Activated CD8-positive, alpha-beta memory T cell treated with anti-CD3 and anti-CD28 coated beads, Interleukin-2, amount 10 ng/mL, durations not matched to agents 7 days and 5 days (primary cell): ENCODE measurements at places on chromosomes 7 and 10. TPM values are rescaled to one million over a fixed set of nuclear protein-coding genes. Genes with fewer than 3 reads are reported as not detected.
A peak's percentile ranks its signal among the peaks of the same experiment; 100 is the strongest.

Gene ERVW-1
- not detected for total RNA-seq

DNA sequence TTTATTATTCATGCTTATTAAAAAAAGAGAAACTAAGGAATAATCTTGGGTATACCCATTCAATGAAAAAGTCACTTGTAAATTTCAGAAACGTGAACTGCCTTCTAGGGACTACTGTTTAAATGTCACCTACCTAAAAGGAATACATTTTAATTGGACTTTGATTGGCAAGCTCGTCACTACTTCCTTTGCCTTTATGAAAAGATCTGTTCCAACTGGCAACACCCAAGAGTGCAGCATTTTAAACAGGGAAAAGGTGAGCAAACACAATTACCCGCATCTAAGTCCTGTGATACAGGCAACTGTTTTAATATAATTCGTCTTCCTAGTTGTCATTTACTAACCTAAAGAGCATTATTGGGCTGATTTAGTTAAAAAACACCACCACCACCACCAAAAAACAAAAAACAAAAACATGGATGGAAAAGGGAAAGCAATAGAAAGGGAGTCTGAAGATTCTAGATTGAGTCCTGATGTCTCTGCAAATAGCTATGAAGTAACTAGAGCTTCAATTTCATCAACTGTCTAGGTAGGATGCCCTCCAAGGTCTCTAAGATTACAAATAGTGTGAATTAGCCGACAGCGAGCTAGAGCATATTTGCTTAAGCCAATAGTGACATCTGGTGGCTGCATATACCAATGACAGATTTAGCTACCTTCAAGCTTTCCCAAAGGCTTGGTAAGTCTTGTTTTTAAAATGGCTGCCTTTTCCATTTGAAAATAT, 33.8 kb upstream of the ICA1 start:
- peak; percentile 46 for DNase-seq

DNA sequence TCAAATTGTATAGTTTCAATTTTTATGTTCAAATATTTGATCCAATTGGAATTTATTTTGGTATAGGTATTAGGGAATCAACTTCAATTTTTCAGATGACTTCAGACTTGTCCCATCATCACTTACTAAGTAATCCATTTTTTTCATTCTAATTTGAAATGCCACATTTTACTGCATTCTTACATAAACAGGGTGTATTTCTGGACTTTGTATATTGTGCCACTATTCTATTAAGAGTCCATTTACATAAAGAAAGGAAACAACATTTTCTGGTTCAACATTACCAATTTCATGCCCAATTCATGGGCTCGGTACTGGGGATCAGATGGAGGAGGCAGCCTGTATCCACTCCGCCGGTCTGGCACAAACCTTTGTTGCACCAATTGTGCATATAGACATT, 15.8 kb downstream of the ECD start:
- no peak for DNase-seq

- DNase-seq = peak; percentile 26
These were observed 53.0 kb upstream of the EBF3 start for GRCh38 chr10:130016993-130017630.

GRCh38 chr10:11197878-11198277, 180.2 kb downstream of the CELF2 start:
- no peak for DNase-seq
